PC-3 (cell line): ENCODE measurements at places on chromosomes 5 and 9. TPM values are rescaled to one million over a fixed set of nuclear protein-coding genes. Genes with fewer than 3 reads are reported as not detected.

Gene SPAG8
- not detected in 2 replicates for total RNA-seq

Gene B4GALT1
- total RNA-seq, result 14.8 and 23.1 TPM in 2 replicates

Gene AIF1L
- 23.7 and 27.0 TPM in 2 replicates for total RNA-seq

Gene ZCCHC10
- 3.7 and 6.1 TPM in 2 replicates for total RNA-seq

Gene IL17B
- total RNA-seq, result not detected in 2 replicates

Gene FAM153A
- total RNA-seq, result not detected in 2 replicates

Gene STPG3
- not detected in 2 replicates for total RNA-seq

Gene ZDHHC21
- 6.2 and 7.6 TPM in 2 replicates for total RNA-seq

Gene CDH9
- total RNA-seq, result not detected in 2 replicates

Gene OR1J1
- total RNA-seq, result not detected in 2 replicates

Gene PRR16
- total RNA-seq, result 2.4 and 3.6 TPM in 2 replicates

Gene LHX3
- total RNA-seq, result not detected in 2 replicates

Gene PTGDS
- not detected in 2 replicates for total RNA-seq

Gene NDOR1
- 21.5 and 25.7 TPM in 2 replicates for total RNA-seq

Gene SPATA31E1
- 0.04 TPM in 1 of 2 replicates, not detected in the other for total RNA-seq

Gene RICTOR
- total RNA-seq, result 24.5 and 28.1 TPM in 2 replicates

Gene DPP7
- total RNA-seq, result 101 and 103 TPM in 2 replicates
